ENCODE measurements at places on chromosomes 12 and 14. TPM values are rescaled to one million over a fixed set of nuclear protein-coding genes. Genes with fewer than 3 reads are reported as not detected.

C14orf180 gene
- total RNA-seq: 0.20 TPM

- no peak for ATAC-seq
Observed at GRCh38 chr14:39977198-39977597, 545.0 kb upstream of the FBXO33 start.

COL2A1 gene
- 2.4 TPM for total RNA-seq

DNA sequence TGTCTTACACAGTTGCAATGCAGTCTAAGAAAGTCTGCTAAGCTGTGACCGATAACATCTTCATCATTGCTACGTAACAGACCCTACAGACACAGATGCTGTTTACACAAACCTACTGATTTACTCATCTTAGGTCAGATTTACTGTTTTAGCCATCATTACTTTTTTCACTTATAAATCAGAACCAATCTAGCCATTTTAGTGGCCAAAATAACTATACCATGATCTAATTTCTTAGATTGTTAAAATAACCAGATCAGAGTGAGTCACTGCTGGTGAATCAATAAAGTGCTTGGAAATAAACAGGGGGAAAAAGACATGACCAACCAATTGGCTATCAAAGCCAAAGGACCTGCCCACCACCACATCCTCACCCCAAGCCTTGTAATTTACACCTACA is 57.0 kb upstream of the FOXN3 start:
- ATAC-seq: no peak
